ENCODE measurements at places on chromosomes 12 and 14.

DNA sequence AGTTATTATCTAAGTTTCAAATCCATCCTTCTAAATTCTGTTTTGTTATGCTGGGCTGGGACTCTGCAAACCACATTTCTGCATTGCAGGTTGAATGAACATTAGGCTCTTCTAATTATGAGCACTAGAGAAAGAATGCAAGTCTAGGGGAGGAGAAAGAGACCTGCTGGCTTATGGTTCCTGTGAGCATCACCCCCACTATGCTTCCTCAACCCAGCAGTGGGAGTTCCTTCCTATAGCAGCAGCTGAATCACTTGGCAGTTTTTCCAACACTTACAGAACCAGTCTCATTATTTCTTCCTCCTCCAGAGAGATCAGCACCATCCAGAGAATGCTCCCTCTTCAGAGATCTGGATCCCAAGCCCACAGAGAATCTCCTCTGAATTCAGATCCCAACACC lies 297.7 kb upstream of the CLEC14A start:
- DNase-seq = no peak

DNA sequence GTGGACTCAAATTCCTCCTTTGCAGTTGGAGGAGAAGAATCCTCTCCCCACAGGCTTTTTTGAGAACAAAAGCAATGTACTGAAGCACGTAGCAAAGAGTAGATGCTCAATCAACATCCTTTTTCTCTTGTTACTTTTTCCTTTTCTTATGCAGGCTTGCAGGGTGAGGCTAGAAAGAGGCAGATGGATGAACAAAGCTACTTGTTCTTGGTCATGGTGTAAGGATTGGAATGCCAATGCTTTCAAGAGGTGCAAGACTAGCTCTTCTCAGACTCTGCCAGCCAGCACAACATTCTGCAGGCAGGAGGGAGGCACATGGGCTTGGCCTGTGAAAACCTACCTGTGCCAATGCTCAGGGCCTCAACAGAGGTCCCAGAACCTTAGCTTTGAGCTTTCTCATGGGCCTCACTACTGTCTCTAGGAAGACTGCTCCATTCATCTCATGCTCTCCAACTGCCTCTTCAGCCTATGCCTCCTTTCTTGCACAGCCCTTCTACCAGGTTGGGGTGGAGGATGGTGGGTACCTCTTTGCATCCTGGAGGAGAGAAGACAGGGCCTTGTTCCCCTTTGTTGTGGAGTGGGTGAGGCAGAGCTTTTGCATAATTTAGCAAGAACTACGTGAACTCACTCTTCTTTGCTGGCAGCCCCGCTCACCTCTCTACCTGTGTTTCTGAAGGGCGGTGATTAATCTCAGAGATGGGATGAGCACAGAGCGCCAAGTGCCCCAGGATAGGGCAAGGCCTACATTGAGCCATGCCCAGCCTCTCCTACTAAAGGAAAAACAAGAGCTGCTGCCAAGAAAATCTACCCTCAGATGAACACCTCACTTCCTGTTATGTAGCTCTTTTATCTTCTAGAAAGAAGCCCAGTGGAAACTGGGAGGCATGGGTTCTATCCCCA lies 1119.7 kb downstream of the VRK1 start:
- DNase-seq = no peak

GRCh38 chr12:6791931-6792520 lies 2.7 kb downstream of the CD4 start:
- DNase-seq = no peak

GRCh38 chr14:21072031-21072473 lies 1.9 kb downstream of the ARHGEF40 start:
- DNase-seq = no peak

GRCh38 chr12:130977046-130977742 lies 23.5 kb downstream of the ADGRD1 start:
- DNase-seq = no peak

- DNase-seq = no peak
Measured at GRCh38 chr14:87148655-87149054, 844.3 kb downstream of the GALC start.

GRCh38 chr14:88154926-88155325 lies 150.0 kb downstream of the GPR65 start:
- DNase-seq = no peak

DNA sequence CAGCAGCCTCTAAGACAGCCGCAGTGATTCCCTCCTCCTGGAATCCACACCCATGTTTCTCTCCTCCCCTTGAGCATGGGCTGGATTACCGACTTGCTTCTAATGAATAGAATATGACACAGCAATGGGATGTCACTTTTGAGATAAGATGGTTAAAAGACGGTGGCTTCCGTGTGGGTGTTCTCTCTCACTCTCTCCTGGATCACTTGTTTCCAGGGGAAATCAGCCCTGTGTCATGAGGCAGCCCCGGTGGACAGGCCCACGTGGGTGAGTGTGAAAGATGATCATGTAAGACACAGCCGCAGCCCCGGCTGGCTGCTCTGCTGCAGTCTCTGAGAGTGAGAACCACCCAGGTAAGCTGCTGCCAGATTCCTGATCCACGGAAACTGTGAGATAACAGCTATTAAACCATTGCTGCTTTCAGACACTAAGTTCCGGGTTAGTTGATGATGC lies 10.7 kb downstream of the MOAP1 start:
- DNase-seq = no peak

GRCh38 chr12:49367381-49368239 lies at the start of gene SPATS2:
Gene SPATS2, plus strand, starts transcription at chr12:49367462. Its CDS starts 93,551 bp downstream, at chr12:49461013.
- DNase-seq = peak; percentile 59

DNA sequence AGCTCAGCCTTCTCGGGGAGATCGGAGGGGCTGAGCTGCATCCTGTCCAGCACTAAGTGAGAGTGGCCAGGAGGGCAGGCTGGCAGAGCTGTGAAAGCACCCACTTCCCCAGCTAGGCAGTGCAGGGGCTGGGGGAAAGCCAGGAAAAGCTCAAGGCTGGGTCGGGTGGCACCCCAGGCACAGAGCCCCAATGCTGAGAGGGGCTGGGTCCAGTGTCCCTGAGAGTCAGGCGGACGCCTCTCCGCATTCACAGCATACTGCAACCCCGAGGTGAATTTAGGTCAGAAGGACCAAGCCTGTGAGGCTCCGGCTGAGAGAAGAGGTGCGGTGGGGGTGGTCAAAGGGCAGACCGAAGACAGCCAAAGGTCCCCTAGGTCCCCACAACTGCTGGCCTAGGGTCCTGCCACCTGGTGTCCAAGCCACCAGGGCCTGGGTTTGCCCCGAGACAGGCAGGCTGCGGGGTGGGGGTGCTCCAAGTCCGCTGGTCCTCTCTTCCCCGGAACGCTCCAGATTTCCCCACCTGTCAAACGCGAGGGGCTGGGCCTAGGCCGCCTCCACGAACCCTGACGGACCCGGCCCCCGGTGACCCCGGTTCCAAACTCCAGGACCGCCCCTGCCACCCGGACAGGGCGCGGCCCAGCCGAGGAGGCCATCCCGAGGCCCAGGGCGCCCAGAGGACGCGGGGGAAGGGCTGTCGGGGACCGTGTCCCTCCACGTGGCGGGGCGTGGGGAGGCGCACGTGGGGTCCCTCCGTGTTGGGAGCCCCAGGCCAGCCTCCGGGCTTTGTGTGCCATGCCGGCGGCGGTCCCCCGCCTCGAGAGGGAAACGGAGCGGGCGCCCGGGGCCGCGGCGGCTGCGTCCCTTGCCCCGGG lies 527 bp downstream of the CAMKK2 start:
- DNase-seq = no peak

DNA sequence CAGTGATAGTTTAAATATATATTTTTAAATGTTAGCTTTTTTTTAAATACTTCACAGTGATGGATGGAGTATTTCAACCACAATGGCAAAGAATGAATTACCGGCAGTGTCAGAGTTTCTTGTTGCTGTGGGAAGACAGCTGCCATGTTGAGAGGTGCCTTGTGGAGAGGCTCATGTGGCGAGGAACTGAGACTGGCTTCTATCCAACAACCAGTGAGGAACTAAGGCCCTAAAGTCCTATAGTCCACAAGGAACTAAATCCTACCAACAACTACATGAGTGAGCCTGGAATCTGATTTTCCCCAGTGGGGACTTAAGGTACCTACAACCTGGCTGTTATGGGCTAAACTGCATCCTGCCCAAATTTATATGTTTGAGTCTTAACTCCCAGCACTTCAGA lies 220.2 kb upstream of the PLEKHG7 start:
- DNase-seq = no peak

DNA sequence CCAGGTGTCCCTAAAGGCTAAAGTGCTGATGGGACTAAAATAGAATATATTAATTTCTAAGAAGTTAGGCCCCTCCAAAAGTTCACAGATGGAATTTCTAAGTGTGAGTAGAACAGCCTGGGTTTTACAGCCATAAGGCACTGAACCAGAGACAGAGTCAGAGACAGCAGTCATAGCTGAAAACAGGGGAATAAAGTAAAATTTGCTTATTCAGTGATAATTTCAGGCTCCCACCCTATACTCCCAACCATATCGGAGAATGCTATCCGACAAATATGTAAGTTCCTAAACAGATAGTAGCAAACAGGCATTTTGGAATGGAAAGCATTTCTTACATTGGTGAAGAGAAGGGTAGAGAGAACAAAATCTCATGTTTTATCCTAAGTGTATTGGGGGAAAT lies 45.3 kb downstream of the NAA25 start:
- DNase-seq = no peak

- no peak for DNase-seq
Measured at GRCh38 chr12:12705838-12706520, 10.0 kb upstream of the GPR19 start.

GRCh38 chr14:33451211-33451610 lies 499.7 kb downstream of the EGLN3 start:
- no peak for DNase-seq

DNA sequence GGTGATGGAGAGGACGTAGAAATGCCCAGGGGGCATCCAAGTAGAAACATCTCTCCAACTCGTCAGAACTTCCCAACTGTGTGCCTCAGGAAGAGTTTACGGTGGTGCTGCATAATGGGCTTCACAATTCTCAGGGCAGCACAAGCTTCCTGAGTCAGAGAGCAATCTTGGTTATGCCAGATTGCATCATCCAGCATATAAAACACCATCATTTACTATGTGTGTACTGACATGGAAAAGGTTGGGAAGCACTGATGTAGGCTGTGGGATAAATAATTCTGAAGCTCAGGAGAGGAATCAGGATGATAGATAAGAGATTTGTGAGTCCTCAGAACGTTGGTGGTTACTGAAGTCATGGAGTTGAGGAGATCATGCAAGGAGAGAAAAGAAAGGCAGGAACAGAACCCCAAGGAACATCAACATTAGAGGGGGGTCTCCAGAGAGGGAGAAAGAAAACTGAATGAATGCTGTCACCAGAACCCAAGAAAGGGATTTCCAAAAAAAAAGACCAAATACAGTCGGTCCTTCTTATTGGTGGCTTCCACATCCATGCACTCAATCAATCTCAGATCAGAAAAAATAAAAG lies 4.7 kb upstream of the NCKAP5L start:
- no peak for DNase-seq

- no peak for DNase-seq
Measured at GRCh38 chr14:59097681-59098080, 90.8 kb upstream of the DAAM1 start.

DNA sequence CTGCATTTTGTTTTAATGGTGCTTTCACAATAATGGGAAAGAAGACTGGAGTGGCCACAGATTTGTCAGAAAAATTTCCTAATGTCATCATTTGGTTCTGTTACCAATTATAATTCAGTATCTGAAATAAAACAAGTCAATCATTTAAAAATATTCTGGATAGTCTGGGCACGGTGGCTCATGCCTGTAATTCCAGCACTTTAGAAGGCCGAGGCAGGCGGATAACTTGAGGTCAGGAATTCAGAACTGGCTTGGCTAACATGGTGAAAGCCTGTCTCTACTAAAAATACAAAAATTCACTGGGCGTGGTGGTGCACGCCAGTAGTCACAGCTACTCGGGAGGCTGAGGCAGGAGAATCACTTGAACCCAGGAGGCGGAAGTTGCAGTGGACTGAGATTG lies 4.0 kb upstream of the LIMA1 start:
- no peak for DNase-seq

- no peak for DNase-seq
Measured at GRCh38 chr14:80627745-80628144, 313.8 kb downstream of the CEP128 start.

DNA sequence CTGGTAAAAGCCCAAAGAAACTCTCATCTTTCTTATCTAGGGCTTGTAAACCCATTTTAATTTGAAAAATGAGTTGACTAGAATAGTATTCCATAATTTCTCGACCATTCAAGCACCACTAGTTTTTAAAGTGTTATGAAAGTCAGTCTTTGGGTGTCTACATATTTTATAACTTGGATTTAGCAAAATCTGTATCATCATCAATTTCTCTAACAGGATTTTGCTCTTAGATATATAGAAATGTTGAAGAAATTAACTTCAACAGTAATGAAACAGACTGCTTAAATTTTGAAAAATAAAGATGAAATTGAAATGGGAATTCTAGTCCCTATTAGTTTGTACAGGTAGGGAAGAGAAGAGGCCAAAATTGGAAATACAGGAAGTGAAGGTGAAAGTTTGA lies 32.8 kb downstream of the MSRB3 start:
- DNase-seq = no peak

- no peak for DNase-seq
Measured at GRCh38 chr14:102949062-102949800, 26.8 kb downstream of the AMN start.
